ENCODE measurements at places on chromosomes 7 and 10.

GRCh38 chr7:12839508-12840153, 152.2 kb downstream of the ARL4A start:
- no peak for DNase-seq

DNA sequence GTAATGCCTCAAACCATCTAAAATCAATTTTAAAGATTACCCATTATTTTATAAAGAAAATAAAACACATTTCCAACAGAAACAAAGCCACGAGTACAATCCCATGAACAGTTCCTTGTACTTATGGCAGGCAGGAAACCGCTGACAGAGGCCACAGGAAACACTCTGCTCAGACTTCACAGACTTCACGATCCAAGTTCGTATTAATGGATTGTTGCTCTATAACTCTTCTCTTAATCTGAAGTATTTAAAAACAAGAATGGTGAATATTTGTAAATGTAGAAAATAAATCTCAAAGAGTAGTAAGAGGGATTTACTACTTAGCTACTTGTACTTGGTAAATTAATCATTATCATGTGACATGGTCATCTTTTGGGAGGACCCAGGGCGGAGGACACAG, 78.3 kb downstream of the SNX10 start:
- DNase-seq, result no peak

GRCh38 chr7:17456541-17456940, 158.1 kb downstream of the AHR start:
- no peak for DNase-seq

DNA sequence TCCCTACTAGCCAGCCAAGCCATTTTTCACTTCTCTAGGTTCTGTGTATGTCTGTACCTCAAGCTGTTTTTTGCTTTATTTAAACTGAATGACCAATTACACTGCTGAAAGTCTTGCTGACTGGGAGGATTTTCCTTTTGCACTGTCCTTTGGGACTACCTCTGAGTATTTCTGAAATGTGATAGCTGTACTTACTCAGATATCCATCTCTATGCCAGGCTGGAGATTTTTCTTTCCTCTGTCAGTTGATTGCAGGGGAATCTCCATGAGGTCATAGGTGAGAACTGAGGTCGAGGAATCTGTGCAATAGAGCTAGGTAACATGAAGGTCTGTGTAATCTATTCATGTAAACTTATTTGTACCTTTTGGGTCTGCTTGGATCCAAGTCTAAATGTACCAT, 38.9 kb upstream of the ANKRD1 start:
- no peak for DNase-seq

DNA sequence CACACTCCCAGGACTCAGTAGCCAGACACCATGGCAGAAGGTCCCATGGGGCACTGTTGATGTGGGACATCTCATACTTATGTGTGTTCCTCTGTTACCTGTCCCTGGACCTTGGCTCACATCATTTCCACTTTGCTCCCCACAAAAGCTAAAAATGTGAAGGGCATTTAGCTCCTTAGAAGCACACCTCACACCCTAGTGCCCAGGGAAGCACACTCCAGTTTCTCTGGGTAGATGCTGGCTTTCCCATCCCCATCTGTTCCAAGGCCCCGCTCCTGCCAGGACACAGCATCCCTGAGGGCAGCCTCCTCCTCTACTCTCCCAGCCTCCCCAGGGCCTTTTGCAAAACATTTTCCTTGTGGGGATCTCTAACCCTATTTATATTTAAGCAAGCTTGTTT, 572.4 kb upstream of the MGMT start:
- DNase-seq, result no peak

- DNase-seq, result no peak
Measured at GRCh38 chr10:1515121-1515779, 222.1 kb downstream of the ADARB2 start.

GRCh38 chr10:71715026-71715425, 4.6 kb downstream of the C10orf105 start:
- DNase-seq, result no peak

- DNase-seq, result no peak
Measured at GRCh38 chr7:107939573-107940489, 48.8 kb downstream of the DLD start.
